ENCODE measurements at places on chromosomes 16 and 17.

- peak; percentile 73 for DNase-seq
These were observed 1.3 kb upstream of the MPG start for GRCh38 chr16:76535-77272.

DNA sequence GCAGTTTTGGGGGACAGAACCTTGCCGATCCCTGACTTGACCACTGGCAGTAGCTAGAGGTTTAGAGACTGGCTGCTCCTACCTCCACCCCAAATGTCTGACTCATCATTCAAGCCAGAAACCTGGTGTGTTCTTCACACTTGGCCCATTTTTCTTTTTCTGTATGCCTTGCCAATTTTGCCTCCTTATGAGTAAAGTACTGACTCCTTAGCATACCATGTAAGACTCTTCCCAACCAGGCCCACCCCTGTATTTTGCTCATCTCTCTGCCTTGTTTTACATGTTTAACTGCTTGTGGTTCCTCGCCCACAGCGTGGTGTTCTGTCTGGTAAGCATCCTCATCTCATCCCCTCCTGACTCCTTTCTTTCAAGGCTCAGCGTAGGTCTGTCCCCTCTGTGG lies 37.9 kb downstream of the NUP88 start:
- no peak for DNase-seq

GRCh38 chr17:63967953-63968352 lies 4.8 kb downstream of the SCN4A start:
- DNase-seq, result no peak

DNA sequence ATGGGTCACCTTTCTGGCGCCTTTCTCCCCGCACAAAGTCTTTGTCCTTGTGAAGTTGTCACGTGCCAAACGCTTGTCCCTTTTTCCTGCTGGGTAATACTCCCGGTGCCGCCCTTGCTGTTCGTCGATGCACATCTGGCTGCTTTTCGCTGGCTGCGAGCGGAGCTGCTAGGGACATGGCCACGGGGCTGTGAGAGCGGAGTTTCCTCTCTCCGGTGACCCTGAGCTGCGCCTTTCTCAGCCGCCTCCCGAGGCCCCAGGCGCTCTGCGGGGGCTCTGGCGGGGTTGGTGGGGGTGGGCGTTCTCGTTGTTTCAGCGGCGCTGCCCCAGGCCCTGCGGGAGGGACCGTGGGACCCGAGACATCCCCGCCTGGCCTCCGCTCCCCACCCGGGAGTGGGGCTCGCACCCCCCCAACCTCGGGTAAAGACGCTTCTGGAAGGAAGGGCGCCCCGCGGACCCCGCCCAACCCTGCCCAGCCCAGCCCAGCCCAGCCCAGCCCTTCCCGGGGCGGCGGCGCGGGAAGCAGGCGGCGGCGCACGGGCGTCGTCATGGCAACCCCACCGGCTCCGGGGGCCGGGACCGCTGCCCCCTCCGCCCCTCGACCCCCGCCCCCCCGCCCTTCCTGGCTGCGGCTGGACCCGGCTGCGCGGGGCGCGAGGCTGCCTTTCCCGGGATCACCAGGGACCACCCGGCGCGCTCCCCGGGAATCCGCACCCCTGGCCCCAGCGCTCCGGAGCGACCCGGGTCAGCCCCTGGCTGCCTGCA lies 12.3 kb downstream of the CHMP6 start:
- peak; percentile 75 for DNase-seq

DNA sequence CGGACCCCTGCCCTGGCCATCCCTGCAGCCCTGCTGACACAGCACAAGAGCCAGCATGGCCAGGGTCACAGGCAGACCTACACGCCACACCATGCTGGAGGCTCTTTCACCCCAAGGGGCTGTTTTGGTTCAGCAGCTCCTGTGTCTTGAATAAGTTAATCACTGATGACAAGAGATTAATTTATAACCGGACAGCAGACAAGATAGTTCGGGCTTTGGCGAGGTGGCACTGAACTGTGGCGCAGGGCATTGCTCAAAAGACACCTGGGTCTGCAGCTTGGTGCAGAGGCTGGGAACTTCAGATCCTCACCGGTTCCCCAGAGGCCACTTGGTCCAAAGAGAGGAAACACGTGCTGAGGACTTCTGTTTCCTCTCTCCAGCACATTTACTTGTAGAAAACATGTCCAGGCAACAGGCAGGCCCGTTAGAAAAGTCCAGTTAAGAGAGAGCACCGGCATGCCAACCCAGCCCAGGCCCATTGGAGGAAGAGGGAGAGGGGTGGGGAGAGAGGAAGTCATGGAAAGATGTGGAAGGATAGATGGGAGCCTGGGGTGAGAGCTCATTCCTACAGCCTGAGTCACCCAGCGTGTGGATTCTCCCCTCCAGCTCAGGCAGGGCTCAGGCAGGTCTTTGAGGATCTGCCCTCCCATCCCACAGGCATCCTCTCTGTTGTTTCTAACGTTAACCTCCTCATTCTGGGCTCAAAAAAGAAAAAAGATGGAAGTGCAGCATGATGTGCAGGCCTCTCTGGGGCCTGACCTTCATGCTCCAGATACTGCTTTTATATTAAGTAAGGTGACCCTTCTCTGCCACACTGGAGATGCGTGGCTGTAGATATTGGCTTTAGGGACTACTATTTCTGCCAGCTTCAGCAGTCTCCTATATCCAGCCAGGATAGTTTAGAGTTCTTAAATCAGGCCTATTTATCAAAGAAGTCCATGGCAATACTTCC lies 80.0 kb upstream of the HNF1B start:
- no peak for DNase-seq

- DNase-seq, result no peak
These were observed 56.3 kb downstream of the PLD6 start for GRCh38 chr17:17149520-17150447.

DNA sequence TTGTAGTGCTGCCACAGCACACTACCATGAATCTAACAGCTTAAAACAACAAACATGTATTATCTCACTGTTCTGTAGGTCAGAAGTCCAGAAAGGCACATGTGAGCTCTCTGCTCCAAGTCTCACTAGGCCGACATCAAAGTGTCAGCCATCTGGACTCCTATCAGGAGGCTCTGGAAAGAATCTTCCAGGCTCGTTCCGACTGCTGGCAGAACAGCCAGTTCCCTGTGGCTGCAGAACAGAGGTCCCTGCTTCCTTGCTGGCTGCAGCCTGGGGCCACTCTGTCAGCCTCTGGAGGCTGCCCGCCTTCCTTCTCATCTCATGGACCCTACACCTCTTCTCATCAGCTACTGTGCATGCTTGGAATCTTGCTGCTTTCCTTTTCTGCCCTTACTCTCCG lies 168.9 kb downstream of the CBLN1 start:
- no peak for DNase-seq

DNA sequence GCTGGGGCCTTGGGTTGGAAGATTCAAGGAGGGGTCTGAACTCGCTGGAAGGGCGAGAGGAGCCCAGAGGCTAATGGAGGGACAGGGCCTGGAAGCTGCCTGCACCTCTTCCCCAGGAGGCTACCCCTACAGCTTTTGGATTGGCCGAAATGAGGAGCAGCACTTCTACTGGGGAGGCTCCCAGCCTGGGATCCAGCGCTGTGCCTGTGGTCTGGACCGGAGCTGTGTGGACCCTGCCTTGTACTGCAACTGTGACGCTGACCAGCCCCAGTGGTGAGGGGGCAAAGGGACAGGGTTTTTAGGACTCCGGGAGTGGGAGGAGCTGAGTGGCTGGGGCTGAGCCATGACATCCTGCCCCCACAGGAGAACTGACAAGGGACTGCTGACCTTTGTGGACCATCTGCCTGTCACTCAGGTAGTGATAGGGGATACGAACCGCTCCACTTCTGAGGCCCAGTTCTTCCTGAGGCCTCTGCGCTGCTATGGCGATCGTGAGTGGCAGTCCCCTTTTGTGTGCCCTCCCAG lies 8.8 kb downstream of the CNTNAP1 start:
- no peak for DNase-seq

GRCh38 chr16:65306722-65307121 lies 184.9 kb upstream of the CDH11 start:
- DNase-seq, result no peak

GRCh38 chr17:3879186-3879585 lies 13.7 kb downstream of the CAMKK1 start:
- peak; percentile 86 for DNase-seq

DNA sequence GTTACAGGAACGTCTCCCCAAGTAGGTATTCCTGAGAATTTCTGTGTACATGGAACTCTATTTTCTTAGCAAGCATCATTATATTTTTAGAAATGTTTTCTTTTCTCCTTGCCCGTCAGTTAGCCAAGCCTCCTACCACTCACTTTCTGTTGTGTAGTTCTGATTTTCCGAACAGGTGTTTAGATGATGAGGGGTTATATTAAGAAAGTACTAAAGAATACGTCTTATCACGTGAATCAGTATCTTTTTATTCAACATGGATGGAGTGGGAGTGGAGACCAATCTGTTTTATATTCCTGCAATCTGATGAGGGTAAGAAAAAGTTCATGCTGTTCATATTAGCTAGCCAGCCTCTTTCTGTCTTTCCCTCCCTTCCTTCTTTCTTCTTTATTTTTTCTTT lies 29.4 kb downstream of the MSI2 start:
- DNase-seq, result peak; percentile 28

- DNase-seq, result peak; percentile 61
These were observed 838 bp upstream of the TMEM97 start for GRCh38 chr17:28317966-28318758.

- DNase-seq, result peak; percentile 47
These were observed 55.4 kb downstream of the GRB2 start for GRCh38 chr17:75350029-75350428.

DNA sequence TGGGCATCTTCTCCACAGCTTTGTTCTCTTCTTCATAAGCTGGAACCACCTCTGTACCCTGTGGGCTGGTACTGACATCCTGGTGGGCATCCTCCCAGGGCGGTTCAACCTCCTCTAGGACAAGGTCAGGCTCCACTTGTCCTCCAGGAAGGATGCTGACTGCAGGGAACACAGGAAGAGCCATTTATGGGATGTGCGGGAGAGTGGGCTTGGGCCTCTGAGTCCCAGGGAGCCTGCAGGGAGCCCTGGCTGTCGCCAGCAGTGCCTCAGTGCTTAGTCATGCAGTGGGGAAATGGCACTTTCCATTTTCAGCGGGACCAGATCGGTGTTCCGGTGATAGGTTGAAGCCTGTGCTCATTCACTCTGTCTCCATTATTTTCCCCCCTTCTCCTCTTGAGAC lies 20.5 kb downstream of the CNGB1 start:
- DNase-seq, result no peak
